Skin of body (tissue), 3 donors: ENCODE measurements at places on chromosomes 16 and 17. TPM values are rescaled to one million over a fixed set of nuclear protein-coding genes. Genes with fewer than 3 reads are reported as not detected.

PLA2G10 gene
- not detected for total RNA-seq

BAIAP2 gene
- total RNA-seq, result 34.6 TPM

COPZ2 gene
- total RNA-seq, result 43.1 TPM

DNA sequence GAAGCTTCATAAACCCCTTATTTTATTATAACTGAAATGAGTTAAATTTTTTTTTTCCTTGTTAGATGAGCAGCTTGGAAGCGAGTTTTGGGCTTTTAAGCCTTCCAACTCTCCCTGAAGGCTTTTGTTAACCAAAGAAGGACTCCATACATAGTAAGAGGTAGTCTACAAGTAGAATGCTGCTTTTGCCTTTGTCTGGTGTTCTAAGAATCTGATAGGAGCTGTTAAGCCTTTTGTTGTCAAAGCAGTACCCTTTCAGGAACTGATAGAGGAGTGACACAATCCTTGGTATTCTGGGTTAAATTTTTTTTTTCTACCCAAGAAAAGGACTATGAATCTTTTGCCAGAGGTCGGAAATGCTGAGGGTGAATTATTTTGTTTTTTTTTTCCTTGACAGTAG is 26.1 kb downstream of the MAP2K4 start:
- DNase-seq, result no peak

DNA sequence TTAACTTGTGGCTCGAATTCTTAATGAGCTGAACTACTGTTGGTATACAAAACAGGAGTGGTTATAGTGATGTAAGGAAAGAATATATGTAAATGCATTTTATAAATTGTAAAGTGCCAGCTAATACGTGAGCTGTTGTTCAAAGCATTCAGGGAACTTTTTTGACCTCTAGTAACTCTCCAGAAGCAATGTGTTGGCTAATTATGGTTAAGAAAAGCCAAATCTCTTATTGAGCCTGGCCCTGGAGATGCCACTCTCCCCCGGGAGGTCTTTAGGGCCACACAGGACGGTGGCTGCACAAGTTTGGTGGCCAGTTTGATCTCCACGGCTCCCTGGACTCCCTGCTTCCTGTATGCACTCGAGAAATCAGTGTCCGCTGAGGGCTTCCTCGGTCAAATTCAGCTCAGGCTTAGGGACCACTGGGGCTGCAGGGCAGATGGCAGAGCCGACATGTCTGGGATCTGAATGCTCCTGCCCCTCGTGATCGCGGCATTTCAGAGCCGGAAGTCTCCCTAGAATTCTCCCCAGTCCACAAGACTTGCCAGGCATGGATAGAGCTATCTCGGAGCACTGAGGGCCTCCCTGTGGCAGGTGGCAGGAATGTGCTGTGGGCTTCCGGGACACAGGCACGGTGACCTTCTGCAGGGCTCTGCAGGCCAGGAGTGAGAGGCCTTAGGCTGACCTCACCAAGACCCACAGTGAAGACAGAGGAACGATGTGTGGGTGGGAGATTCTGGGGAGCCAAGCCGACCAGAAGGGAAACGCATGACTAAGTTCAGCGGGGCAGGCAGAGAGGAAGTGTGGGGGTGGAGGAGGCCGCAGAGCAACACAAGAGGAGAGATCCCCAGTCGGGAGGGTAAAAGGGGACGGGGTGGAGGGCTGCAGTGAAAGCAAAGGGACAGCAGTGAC is 18.6 kb upstream of the PITPNM3 start:
- DNase-seq, result no peak

DNA sequence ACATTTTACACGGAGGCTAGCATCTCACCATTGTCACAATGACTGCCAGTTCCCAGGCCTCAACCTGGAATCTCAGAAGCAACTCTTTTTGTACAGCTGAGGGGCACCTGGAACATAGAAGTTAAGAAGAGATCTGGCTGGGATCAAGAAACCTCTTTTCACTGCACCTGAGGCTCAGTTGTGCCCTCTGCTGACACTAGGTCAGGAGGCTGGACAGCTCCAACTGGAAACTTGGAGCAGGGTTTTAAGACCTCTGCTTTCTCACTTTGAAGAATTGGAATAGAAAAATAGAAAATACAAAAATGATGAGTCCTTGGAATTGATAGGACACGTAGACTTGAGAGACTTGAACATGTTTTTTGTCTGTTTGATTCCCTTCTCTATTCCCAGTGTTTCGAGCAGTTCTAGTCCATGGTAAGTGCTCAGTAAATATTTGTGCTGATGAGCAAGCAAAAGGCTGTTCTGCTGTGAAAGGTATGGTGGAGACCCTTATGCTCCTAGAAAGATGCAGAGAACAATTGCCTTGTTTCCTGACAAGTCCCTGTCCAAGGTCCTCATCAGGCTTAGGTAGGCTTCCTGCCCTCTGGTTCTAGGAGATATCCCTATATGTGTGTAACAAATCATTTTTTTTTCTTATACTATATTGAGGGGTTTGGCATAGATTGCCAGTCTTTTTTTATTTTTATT is 13.6 kb upstream of the PPM1D start:
- DNase-seq, result no peak
